HFFc6 (cell line): ENCODE measurements at places on chromosomes 3 and 15.

GRCh38 chr3:7025581-7026300 is 164.8 kb downstream of the GRM7 start:
- H3K36me3 ChIP-seq: no peaks in the 10 kb centered on the region
- no peak overlapping the region for H3K4me3 ChIP-seq
- no peaks in the 10 kb centered on the region for H3K4me1 ChIP-seq
- DNase-seq: no peak
- no peak overlapping the region for H3K27ac ChIP-seq

GRCh38 chr15:74950078-74950908 is 6.3 kb downstream of the RPP25 start:
- H3K4me3 ChIP-seq: no peak overlapping the region
- peaks cover 5% of the 10 kb centered on the region; the same call in 1 of the 2 replicates for H3K4me1 ChIP-seq
- DNase-seq: peak; percentile 63
- no peaks in the 10 kb centered on the region; the same call in 1 of the 2 replicates for H3K27me3 ChIP-seq
- no peaks in the 10 kb centered on the region for H3K36me3 ChIP-seq

- peaks cover 40% of the 10 kb centered on the region for H3K4me1 ChIP-seq
- peaks cover 7% of the 10 kb centered on the region for H3K27me3 ChIP-seq
- no peak for DNase-seq
- H3K36me3 ChIP-seq: peaks cover 25% of the 10 kb centered on the region
- no peak overlapping the region for H3K4me3 ChIP-seq
- H3K27ac ChIP-seq: no peak overlapping the region
These were observed 4.4 kb downstream of the GABPB1 start for GRCh38 chr15:50350621-50351020.

GRCh38 chr15:49881866-49882265 is 237.2 kb downstream of the ATP8B4 start:
- no peak for DNase-seq
- no peaks in the 10 kb centered on the region for H3K36me3 ChIP-seq
- H3K4me3 ChIP-seq: no peak overlapping the region
- peaks cover 4% of the 10 kb centered on the region for H3K27me3 ChIP-seq
- H3K27ac ChIP-seq: no peak overlapping the region

DNA sequence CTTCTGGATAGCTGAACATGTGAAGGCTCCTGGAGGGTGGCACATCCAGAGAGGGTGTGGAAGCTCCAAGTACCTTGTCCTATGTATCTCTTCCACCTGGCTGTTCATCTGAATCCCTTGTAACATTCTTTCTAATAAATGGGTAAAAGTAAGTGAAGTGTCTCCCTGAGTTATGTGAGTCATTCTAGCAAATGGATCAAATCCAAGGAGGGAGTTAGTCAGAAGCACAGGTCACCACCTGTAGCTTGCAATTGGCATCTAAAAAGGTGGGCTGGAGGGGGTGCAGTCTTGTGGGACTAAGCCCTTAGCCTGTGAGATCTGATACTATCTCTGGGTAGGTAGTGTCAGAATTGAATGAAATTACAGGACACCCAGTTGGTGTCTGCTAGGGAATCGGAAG is 71.0 kb downstream of the WWTR1 start:
- H3K27ac ChIP-seq: no peak overlapping the region
- peak; percentile 49 for DNase-seq
- peaks cover 82% of the 10 kb centered on the region for H3K4me1 ChIP-seq
- no peak overlapping the region for H3K4me3 ChIP-seq
- H3K27me3 ChIP-seq: no peaks in the 10 kb centered on the region
- H3K36me3 ChIP-seq: peaks cover 4% of the 10 kb centered on the region; the same call in 1 of the 2 replicates

- H3K27me3 ChIP-seq: peaks cover 3% of the 10 kb centered on the region; the same call in 1 of the 2 replicates
- peak overlapping the region; percentile 24 for H3K27ac ChIP-seq
- peaks cover 43% of the 10 kb centered on the region for H3K36me3 ChIP-seq
- peak; percentile 16 for DNase-seq
- H3K4me3 ChIP-seq: no peak overlapping the region
These were observed 29.1 kb upstream of the MAN2C1 start for GRCh38 chr15:75397494-75397893.

DNA sequence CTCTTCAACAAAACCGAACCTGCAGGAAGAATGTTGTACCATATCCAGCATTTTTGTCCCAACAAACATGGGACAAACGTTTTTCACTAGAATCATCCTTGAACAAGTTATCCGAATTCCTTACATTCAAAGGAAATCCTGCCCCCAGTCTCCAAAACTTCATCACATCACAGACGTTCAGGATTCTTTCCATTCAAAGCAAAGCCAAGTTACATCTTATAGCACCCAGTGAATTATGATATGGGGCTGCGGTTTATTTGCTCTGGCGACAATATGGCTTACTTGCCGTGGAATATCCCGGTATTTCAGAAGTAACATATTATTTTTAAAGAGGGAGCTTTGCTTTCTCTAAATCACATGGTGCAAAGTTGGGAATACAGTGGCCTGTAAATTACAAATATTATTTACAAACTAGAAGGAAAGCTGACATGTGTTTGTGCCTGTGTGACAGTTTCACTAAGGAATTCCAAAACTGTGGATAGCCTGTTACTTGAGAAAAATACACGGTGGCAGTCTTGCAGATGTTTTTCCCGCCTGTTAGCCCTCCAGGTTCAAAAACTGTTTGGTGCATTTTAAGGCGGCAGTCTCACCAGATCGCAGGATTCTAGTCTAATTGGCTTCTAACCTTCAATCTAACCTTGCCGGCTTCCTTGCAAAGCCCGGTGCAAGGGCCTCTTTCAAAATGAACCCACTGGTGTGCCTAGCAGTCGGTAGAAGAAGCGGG is 736 bp upstream of the MBNL1 start:
- peaks cover 62% of the 10 kb centered on the region for H3K4me1 ChIP-seq
- peak overlapping the region; percentile 98 for H3K27ac ChIP-seq
- H3K27me3 ChIP-seq: peaks cover 3% of the 10 kb centered on the region
- no peak for DNase-seq

DNA sequence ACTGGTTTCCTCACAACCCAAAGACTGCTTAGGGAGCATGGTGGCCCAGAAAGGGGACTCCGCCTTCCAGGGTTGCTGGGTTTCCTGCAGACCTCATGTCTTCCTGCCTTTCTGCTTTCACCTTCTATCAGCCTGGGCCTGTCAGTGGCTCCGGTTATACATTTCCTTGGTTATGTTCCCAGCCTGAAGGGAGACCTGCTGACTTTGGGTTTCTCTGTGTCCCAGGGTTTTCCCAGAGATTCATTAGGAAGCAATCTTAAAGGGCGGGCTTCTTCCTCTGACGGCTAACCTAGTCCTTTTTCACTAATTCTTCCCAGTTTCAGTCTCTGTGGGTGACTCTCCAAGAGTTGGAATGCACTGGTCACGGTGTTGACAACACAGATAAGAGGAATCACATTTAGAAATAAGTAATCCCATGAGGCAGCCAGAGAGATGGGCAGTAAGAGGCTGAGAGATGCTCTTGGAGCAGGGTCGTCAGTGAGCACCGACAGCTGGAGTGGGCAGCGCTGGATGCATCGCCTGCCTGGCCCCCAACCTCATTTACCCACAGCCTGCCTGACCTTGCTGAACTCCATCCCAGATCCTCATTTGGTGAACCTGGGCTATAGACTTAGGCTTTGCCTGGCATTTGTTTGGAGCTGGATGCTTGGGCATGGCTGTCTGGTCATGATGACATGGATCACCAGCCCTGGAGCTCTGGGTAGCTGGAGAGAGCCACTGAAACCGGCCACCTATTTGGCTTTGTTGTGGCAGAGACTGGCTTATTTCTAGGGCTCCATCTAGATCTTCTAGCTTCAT is 10.0 kb upstream of the EHD4 start:
- DNase-seq: no peak
- no peaks in the 10 kb centered on the region for H3K36me3 ChIP-seq
- H3K27ac ChIP-seq: no peak overlapping the region

GRCh38 chr3:169661361-169662131 is 2.0 kb downstream of the MECOM start:
- no peaks in the 10 kb centered on the region for H3K36me3 ChIP-seq
- H3K4me3 ChIP-seq: peak overlapping the region; percentile 84
- DNase-seq: peak; percentile 10
- peaks cover 34% of the 10 kb centered on the region for H3K4me1 ChIP-seq
- H3K27me3 ChIP-seq: peaks cover 62% of the 10 kb centered on the region

GRCh38 chr15:96020133-96020532 is 310.4 kb upstream of the NR2F2 start:
- H3K27me3 ChIP-seq: no peaks in the 10 kb centered on the region
- no peaks in the 10 kb centered on the region for H3K36me3 ChIP-seq
- no peak for DNase-seq
- no peaks in the 10 kb centered on the region for H3K4me1 ChIP-seq
- H3K27ac ChIP-seq: no peak overlapping the region
- no peak overlapping the region for H3K4me3 ChIP-seq

DNA sequence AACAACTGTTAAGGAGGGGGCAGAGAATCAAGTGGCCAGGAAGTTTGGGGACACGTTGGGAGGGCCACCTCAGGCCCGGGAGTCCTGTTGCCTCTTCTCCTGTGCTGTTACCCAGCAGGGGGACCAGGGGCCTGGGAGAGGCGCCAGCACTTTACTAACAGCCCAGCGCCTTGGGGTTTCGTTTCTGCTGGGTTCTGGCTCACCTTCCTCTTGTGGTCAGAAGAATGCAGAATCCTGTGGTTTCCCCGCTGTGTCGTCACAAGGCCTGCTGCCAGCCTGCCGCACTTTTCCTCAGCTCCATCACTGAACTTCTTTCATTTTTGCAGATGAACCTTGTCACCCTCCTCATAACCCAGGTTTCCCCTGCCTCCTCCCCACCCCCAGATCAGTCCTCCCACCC is 67.7 kb downstream of the SLC30A4 start:
- peak; percentile 89 for DNase-seq
- peak overlapping the region; percentile 97 for H3K27ac ChIP-seq
- peaks cover 9% of the 10 kb centered on the region for H3K36me3 ChIP-seq
- peak overlapping the region; percentile 76 for H3K4me3 ChIP-seq

- H3K36me3 ChIP-seq: no peaks in the 10 kb centered on the region
- DNase-seq: no peak
- H3K4me3 ChIP-seq: no peak overlapping the region
- H3K27me3 ChIP-seq: peaks cover 22% of the 10 kb centered on the region
These were observed 57.5 kb downstream of the HOMER2 start for GRCh38 chr15:82894971-82895520.

DNA sequence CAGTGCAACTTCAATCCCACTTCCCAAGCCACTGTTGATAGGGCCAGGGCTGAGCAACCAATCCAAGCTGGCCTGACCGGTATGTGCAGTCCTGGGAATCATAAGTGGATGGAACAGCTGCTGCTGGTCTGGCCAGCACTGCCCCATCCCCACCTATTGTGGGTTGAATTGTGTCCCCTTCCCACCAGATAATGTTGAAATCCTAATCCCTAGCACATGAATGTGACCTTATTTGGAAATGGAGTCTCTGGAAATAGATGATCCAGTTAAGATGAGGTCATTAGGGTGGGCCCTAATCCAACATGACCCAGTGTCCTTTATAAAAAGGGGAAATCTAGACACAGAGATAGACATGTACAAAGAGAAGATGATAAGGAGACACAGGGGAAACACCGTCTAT is 13.7 kb upstream of the PDIA5 start:
- no peaks in the 10 kb centered on the region for H3K4me1 ChIP-seq
- peaks cover 19% of the 10 kb centered on the region for H3K27me3 ChIP-seq
- H3K36me3 ChIP-seq: no peaks in the 10 kb centered on the region
- no peak for DNase-seq

- H3K36me3 ChIP-seq: no peaks in the 10 kb centered on the region
- no peak overlapping the region for H3K4me3 ChIP-seq
- H3K27ac ChIP-seq: no peak overlapping the region
- H3K4me1 ChIP-seq: no peaks in the 10 kb centered on the region
- H3K27me3 ChIP-seq: no peaks in the 10 kb centered on the region
These were observed 60.2 kb downstream of the AGBL1 start for GRCh38 chr15:86139828-86140227.

DNA sequence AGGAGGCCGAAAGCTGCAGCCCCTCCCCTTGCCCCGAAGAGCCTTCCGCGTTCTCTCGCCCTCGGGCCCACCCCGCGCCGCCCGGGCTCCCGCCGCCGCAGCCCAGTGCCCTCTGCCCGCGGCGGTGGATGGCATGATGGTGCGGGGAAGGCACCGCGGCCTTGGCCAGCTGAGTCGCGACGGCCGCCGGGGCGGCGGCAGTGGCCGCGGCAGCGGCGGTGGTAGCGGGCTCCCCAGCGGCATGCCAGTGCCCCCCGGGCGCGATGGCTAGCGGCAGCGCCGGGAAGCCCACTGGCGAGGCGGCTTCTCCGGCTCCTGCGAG is 1.2 kb downstream of the TLNRD1 start:
- peaks cover 16% of the 10 kb centered on the region; the same call in 1 of the 2 replicates for H3K36me3 ChIP-seq
- H3K27ac ChIP-seq: peak overlapping the region; percentile 42
- peaks cover 47% of the 10 kb centered on the region for H3K4me1 ChIP-seq
- H3K4me3 ChIP-seq: peak overlapping the region; percentile 83
- no peaks in the 10 kb centered on the region; the same call in 1 of the 2 replicates for H3K27me3 ChIP-seq

DNA sequence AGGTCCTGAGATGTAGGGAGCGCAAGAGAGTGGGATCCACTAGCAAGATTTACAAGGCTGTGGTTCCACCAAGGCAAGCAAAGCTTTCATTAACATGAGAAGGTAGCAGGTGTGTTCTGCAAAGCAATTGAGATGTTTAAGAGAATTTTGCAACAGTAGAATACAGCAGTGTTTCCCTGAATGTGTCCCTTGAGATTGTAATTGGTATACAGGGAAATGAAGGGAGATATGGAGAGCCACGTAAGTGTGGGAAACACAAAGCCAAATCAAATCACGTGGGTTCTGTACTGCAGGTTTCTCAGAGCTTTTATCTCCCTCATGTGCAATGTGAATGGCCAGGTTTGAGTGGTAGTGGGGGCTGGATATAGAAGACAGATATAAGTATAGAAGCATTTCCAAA is 67.3 kb downstream of the ATG7 start:
- H3K27ac ChIP-seq: no peak overlapping the region
- H3K36me3 ChIP-seq: peaks cover 26% of the 10 kb centered on the region
- peaks cover 2% of the 10 kb centered on the region; the same call in 1 of the 2 replicates for H3K27me3 ChIP-seq
- H3K4me1 ChIP-seq: peaks cover 13% of the 10 kb centered on the region
- DNase-seq: no peak

DNA sequence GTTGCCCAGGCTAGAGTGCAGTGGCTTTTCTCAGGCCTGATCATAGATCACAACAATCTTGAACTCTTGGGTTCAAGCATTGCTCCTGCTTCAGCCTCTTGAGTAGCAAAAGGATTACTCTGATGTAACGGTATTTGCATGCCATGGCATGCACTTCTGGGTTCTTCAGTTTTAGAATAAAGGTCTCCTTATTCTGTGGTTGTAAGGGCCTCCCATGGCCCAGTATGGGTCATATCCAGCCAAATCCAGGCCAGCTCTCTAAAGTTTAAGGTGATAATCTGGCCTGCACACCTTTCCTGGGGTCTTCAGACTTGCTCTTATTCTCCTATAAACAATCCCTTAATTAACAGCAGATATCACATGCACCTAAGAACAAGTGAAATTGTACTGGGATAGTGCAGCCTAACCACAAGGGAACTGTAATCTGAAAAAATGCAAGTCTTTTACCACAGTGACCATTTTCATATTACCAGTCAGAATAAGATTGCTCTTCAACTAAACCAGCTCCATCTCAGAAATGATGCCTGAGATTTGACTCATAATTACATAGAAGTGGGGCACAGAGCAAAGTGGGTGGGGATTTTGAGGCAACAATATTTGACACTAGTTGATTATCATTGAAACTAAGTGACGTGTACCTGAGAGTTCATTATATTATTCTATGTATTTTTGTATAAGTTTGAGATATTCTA is 25.4 kb downstream of the COMMD2 start:
- no peak for DNase-seq
- H3K27ac ChIP-seq: no peak overlapping the region
- H3K36me3 ChIP-seq: no peaks in the 10 kb centered on the region

GRCh38 chr3:140902791-140903190 is 38.8 kb upstream of the SLC25A36 start:
- peaks cover 6% of the 10 kb centered on the region; the same call in 1 of the 2 replicates for H3K27me3 ChIP-seq
- no peak overlapping the region for H3K4me3 ChIP-seq
- H3K36me3 ChIP-seq: no peaks in the 10 kb centered on the region
- no peak overlapping the region for H3K27ac ChIP-seq
